Activated CD8-positive, alpha-beta T cell treated with anti-CD3 and anti-CD28 coated beads for 36 hours (primary cell): ENCODE measurements at places on chromosomes 5 and 9.

GRCh38 chr5:138538943-138539627 lies 4.0 kb downstream of the ETF1 start:
- no peak for DNase-seq

DNA sequence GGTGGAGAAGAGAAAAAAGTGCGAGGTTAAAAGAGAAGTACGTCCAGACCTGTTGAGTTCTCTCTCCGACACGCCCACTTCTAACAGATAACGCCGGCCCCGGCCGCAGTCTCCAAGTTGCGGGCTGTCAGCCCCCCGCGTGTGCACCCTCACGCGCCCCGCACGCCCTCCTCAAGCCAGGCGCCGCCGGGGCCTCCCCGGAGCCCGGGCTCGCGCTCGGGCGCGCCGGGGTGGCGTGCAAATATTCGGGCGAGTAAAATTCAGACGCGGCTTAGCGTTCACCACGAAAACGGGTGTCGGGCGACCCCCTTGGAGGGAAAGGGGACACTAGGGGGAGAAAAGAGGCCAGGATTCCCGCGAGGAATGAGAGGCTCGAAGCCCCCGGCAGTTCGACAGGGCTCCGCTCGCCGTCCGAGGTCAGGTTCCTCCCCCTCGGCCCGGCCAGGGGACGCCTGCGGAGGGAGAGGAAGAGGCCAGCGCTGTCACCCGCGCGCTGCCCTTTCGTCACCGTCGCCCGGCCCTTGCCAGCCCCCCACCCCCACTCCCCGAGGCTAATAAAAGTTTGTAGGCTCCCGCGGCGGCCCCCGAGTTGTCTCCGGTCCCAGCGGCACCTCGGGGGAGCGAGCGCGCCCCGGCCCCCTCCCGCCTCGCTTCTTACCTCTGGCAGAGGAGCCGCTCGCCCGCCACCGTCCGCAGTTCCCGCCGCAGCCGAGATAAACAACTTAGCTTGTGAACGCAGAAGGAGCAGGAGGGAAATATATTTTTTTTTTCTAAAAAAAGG lies 743 bp downstream of the NR3C1 start:
- peak; percentile 72 for DNase-seq

DNA sequence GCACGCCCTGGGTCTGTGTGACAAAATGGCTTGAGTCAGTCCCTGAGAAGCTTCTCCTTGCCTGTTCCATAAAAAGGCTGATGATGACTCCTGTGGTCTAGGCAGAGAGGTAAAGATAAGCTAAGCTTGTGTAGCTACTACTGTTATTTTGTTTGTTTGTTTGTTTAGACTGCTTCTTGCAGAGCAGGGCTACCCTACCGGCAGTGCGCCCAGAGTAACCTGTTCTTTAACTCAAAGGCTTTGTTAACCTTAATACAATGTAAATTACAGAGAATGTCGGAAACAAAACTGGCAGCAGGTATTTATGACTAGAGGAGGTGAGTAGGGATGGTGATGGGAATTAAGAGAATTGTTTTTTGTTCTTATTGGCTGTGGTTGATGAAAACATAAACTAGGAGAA lies 87.6 kb downstream of the F2RL2 start:
- DNase-seq = no peak

DNA sequence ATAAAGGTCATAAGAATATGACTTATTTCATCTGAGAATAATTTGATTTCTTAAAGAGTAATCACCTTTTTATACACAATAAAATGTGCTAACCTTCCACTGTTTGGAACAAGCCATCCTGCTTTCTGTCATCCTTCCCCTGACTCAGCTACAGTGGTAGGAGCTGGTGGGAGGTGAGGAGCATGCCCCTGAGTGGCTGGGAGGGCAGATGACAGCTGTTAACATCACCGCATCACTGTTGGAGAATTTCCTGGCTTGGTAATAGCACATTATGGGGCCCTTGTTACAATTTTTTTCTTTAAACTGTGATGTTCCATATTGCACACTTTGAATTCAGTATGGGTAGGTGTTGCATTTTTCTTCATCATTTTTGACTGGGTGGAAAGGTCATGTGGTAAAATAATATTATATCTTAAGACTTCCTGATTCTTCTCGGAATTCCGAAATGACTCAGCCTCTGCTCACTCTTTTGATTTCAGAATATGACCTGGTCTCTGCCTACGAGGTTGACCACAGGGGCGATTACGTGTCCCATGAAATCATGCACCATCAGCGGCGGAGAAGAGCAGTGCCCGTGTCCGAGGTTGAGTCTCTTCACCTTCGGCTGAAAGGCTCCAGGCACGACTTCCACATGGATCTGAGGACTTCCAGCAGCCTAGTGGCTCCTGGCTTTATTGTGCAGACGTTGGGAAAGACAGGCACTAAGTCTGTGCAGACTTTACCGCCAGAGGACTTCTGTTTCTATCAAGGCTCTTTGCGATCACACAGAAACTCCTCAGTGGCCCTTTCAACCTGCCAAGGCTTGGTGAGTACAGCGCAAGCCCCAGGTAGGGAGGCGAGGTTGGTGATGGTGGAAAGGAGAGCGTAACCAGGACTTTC lies 5.8 kb downstream of the ADAMTS16 start:
- no peak for DNase-seq

DNA sequence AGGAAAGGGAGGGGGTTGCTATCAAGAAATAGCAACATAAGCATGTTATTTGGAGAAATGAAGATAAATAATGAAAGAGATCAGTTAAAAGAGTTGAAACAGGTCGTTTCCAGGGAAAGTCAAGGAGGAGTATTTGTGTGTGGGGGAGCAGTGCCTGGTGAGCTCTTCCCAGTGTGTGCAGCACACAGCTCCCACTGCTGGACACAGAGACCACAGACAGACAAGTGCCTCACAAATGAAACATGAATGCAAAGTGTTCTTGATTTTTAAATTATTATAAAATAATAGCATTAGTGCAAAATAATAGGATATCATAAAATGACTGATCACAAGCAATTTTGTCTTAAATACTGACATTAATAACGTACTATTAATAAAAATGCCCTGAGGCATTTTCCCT lies 40.8 kb downstream of the LIFR start:
- no peak for DNase-seq

- no peak for DNase-seq
These were observed 78.9 kb downstream of the CFAP95 start for GRCh38 chr9:69899491-69899890.

GRCh38 chr9:83219154-83219923 lies 156.4 kb upstream of the RASEF start:
- peak; percentile 38 for DNase-seq

GRCh38 chr5:128329386-128329939 lies 208.6 kb downstream of the FBN2 start:
- no peak for DNase-seq

DNA sequence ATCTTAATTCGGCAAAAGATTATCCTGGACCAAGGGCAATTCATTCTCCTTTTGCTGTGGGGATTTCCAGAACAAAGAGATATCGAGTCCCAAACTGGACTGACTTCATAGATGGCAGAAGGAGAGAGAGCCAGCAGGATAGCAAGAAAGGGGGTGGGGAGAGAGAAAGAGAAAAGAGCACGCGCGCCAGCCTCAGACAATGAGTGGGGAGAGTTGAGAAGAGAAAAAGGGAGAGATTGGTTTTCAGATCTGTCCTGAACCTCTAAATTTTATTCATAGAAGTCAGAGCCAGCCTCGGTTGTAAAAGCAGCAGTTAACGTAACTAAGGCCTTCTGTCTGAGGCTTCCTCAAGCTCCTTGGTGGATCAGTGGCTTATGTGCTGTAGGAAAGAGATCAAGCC lies 55.3 kb upstream of the ALDH1B1 start:
- no peak for DNase-seq

DNA sequence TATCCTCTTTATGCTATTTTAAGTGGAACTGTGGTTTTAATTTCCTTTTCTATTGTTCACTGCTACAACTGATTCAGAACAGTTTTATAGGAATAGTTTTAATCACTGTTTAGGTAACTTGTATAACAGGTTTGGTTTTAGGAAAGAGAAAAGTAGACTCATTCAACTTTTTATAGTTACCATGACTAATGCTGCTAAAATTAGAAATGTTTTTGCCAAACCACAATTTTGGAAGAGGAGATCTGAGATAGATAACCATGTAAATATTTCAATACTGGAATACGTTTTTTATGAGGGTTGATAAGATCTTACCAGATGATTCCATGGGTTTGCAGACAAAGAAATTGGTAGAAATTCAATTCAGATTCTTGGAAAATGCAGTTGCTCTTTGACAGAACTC lies 404.6 kb upstream of the ARRDC3 start:
- no peak for DNase-seq

DNA sequence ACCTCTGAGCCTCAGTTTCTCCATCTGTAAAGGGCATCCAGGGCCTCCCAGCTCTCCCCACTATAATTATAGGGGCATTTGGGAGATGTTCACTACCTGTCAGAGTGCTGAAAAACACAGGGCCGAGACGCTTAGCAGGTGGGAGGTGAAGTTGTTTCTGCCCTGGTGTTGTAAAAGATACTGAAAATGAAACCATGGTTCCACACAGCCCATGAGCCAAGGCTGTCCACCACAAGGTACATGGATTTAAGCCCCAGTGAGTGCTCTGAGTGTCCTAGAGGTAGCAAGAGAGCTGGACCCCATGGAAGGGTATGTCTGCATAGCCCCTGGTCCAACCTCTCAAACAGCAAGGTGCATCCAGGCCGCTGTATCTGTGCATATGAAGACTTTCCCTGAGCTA lies 137.5 kb downstream of the C5orf15 start:
- no peak for DNase-seq

- no peak for DNase-seq
These were observed 59.8 kb downstream of the NDFIP1 start for GRCh38 chr5:142168365-142168764.

DNA sequence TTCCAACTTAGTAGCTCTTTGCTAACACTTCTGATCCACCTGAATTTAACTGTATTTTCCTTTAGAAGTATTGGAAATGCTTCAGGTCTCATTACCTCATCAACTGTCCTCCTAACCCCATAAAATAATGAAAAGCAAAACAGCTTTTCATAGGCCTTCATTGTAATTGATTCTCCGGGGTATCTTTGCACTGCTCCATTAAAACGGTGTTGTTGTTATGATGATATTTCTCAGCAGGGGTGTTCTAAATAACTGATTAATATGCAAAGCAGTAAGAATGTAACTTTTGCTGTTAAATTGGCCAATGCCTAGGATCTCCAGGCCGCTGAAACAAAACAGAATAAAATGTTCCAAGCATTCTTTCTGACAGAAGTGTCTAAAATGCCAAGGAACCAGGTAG lies 1983.2 kb downstream of the EFNA5 start:
- no peak for DNase-seq

- DNase-seq = no peak
These were observed 49.9 kb downstream of the ISL1 start for GRCh38 chr5:51433052-51433710.

DNA sequence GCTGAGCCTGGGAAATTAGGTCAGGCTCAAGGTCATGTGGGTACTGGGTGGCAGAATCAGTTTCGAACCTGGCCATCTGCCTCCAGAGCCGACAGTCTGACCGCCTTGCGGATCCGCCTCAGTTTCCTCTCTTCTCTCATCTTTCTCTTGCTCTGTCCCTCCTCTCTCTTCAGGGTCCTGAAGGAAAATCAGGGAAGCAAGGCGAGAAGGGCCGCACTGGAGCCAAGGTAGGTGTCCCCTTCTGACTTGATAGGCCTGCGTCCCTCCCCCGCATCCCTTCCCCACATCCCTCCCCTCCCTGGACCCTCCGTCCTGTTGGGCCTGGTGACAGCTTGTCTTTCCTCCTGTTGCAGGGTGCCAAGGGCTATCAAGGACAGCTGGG lies 40.8 kb upstream of the ORM1 start:
- no peak for DNase-seq

DNA sequence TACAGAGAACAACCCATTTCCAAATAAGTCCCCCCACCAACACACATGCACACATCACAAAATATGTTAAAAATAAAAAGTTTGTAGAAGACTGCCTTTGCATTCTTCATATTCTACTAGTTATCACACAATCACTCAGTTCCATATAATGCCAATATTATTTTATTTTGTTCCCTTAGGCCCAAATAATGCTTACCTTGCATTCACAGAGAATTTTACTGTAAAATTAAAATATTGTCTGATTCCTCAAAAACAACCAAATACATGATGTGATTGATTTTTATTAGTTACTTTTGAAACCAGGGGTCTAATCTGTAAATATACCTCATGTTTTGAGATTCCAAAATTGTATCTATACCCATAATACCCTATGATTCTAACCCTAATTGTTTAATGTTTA lies 536.9 kb downstream of the CDH12 start:
- DNase-seq = no peak

DNA sequence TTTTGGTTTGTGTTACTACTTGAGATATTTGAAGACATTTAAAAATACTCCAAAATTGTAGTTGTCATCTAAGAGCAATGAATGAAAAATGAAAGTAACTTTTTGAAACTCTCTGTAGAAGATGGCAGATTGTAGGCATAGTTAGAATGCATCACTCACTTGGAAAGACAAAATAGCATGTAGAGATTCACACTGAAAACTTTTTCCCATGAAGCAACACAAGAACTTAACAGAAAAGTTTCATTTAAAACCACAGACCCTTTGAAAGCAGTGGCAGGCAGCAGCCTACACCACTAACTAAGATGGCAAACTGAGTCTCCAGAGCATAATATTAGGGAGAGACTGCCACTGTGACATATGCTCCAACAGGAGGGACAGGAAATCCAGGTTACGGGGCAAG lies 18.9 kb upstream of the FAM174A start:
- no peak for DNase-seq

DNA sequence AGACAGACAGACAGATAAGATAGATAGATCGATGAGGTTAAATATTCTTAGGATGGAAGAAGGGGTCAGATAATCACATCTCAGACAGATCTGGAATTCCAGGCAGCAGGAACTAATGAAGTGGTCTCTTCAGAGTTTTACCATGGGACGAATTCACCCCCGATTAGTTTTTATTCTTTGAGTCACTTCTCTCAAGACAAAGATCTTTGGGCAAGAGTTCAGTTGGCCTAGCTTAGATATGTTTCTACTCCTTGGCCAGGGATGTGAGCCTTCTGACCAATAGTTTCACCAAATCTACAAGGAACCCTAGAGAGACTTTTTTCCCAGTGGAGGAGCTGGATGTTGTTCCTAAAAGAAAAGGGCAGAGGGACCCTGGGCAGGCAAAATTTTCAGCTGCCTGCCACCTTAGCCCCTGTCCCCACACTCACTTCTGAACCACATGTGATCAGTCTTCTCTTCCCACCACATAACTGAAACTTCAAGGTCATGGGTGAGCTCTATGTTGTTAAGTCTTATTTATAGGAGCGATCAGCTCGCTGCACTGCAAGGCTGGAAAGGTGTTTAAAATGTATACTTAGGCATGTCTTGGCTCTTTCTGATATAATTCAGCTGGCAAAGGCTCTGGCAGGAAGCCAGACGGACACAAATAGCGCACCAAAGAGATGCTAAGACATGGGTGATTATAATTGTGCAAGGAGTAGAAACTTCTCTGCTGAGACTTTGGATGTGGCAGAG lies 132.9 kb downstream of the PALM2AKAP2 start:
- DNase-seq = no peak

GRCh38 chr9:75997206-75997605 lies 106.7 kb downstream of the PCSK5 start:
- no peak for DNase-seq

- no peak for DNase-seq
These were observed 639.4 kb downstream of the PDE4D start for GRCh38 chr5:59254055-59254687.
